Central memory CD4-positive, alpha-beta T cell (primary cell): ENCODE measurements at places on chromosomes 7 and 10.

- DNase-seq = no peak
Observed at GRCh38 chr7:134353411-134353810, 36.7 kb upstream of the SLC35B4 start.

GRCh38 chr10:116548301-116548700, 2.6 kb downstream of the PNLIP start:
- DNase-seq = no peak

DNA sequence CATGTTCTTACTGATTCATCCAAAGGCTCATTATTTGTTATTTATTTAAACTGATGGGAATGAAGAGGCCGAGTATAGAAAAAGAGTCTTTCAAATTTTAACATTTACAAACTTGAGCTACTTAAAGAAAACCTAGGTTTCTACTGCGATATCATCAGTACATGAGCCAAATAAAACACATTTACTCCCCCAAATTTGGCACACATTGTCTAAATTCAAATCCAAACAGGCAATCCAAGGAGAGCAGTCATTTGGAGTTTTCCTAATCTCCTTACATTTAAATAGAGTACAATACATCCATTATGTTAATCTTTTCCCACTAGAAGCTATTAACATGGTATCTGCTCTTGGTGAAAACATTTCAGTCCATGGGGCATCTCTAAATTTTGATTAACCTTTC, 2.2 kb downstream of the NMT2 start:
- no peak for DNase-seq

- no peak for DNase-seq
Observed at GRCh38 chr10:14459665-14460064, 128.9 kb upstream of the FRMD4A start.

DNA sequence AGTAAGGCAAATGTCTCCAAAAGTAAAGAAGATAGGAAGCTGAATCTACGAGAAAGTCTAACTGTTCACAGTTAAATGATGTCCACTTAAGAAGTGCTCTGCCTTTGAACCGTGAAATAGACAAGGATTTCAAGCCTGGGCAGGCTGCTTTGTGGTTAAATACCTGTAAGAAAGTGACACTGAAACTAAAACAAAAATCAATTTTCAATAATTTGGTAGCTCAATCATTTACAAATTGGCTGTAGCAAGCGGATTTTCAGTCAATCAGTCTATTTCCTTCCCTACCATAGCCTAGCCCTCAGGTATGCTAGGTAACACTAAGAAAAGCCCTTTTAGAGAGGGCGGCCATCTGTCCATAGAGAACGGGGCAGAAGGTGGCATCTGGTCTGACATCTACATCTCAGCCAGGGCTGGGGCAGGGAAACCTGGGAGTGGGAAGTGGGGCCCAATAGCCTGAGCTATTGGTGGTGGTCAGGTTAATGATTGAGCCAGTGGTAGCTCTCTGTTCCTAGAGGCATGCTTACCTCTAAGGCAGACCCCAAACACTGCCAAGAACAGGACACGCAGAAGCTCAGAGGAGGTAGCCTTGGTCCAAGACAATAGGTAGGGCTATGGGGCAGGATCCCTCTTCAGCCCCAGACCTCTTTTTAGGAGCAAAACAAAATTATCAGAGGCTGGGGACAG, 223.2 kb downstream of the CCSER2 start:
- DNase-seq = no peak

DNA sequence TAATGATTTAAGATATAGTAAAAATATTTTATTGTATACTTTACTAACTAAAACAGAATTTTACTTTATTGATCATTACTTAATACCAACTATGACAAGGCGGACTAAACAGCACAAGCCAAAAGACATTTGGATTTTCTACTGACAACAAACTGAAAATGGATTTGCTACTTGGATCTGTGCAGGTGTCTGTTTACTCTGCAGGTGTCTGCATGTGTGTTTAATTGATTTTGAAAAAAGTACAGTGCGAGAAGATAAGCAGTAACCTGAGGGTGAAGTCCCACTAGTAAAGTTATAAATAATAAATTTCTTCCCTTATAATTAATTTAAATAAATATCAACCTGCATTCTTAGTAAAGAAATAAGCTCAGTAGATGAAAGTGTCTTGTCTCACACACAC, 696.8 kb upstream of the MBL2 start:
- no peak for DNase-seq

DNA sequence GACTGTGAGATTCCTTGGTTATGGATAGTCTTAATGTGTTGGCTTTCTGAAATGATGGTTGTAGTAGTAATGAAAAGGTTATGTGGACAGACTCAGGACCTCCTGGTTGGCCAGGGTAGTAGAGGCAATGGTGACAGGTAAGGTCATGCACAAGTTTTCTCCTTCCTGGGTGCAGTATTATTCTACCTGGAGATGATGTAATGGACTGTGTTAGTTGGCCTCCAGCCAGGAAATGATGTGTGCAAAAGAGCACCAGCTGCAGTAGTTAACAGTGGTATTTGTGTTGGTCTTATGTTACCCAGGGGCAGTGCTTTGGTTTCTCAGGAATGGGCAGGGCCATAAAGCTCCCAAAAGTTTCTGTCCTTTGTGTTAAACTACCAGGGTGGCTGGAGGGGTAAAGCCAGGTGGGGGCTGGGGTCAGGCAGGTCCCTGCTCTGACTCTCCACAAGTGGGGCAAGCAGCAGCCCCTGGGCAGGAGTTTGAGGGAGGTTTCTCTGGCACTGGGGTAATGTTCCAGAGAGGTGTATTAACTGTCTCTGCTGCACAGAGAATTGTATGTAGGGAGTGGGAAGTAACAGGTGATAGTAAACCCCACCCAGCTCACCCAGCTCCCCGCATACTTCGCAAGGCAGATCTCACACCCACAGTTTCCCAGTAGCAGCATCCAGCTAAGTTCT, 36.3 kb downstream of the GPR22 start:
- no peak for DNase-seq

DNA sequence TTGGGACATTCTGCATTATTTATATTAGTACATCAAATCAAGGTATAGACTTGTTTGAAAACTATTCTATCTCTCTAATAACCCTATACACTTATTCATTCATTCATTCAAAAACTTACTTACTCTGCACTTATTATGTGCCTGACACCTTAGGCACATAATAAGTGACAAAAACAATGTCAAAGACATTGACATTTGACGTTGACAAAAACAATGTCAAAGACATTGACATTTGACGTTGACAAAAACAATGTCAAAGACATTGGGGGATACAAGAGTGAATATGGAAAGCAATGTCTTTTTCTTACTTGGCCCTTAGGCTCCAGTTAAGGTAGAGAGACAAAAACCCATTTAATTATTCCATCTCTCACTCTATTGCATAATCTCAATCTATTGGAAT, 116.0 kb downstream of the CNTNAP2 start:
- no peak for DNase-seq

DNA sequence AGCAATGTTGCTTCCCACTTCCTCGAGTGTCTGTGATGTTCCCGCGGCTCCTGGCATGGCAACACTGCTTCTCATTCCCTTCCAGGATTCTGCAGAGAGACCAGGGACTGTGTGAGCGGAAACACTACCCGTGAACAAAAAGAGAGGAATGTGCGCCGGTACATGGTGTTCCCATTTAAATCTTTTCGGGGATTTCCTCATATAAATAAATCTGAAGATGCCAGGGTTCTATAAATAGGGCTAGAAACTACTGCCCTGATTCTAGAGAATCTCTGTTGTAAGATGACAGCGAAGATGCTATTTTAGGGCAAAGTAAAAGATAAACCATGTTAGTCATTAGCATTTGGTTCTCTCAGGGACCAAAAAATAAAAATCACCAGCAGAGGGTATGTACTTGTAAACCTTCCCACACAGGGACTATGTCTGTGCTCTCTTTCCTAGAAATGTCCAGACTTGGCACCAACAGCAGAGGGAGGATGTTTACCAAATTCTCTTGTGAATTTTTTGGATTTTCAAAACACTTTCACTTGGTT, 92.2 kb upstream of the DDC start:
- DNase-seq = no peak

- DNase-seq = no peak
Observed at GRCh38 chr7:74311305-74311744, 22.1 kb downstream of the CLIP2 start.

GRCh38 chr10:113895018-113895417, 40.6 kb downstream of the NHLRC2 start:
- DNase-seq = no peak

DNA sequence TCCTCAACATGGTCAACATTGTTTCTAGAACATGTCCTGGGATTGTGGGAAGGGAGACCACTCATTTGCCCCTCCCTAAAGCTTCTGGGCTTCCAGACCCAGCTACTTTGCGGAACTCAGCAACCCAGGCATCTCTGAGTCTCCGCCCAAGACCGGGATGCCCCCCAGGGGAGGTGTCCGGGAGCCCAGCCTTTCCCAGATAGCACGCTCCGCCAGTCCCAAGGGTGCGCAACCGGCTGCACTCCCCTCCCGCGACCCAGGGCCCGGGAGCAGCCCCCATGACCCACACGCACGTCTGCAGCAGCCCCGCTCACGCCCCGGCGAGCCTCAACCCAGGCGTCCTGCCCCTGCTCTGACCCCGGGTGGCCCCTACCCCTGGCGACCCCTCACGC, at the start of gene EPO:
TSS of gene EPO (plus strand) at position 190 of the 392 bp plus-strand sequence. CDS start 513 bp downstream, outside the sequence.
- DNase-seq = no peak

DNA sequence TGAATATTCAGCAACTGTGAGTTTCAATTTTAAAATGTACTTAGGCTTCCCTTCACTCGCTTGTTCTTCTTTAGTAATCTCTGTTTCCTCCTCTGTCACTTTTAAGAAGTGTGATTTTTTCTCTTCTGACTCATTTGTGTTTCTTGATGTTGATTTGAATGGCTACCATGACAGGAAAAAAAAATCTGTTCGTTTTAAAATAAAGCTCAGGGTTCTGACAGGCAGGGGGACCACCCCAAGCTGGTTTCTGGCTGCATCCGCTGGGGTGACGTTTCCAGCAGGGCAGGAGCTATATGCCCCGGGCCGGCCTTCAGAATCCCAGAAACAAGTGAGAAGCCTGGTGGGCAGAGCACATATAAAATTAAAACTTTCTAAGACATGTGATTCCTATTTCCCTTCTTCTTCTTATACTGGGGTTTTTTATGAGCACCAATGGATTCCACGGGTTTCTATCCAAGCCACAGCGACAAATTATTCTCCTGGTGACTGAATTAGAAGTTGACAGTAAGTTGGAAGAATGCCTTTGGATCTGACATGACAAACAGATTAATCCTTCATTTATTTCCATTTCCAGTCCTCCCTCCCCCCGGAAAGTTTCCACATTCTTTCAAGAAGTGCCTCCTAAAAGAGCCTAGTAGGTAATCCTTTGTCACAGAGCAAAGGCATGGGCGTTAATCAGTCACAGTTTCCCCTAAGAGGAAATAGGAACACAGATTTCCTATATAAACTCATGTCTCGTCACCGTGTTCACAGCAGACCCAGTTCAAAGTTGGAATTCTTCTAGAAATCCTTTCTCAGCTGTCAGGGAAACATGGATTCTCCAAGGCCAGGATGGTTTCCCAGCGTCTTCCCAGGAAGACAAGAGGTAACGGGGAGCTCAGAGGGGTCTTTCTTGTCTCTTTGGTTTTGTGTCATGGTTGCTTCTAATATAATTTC, 79.9 kb downstream of the PTPRE start:
- no peak for DNase-seq

GRCh38 chr7:70728872-70729552, 402.9 kb upstream of the GALNT17 start:
- no peak for DNase-seq

DNA sequence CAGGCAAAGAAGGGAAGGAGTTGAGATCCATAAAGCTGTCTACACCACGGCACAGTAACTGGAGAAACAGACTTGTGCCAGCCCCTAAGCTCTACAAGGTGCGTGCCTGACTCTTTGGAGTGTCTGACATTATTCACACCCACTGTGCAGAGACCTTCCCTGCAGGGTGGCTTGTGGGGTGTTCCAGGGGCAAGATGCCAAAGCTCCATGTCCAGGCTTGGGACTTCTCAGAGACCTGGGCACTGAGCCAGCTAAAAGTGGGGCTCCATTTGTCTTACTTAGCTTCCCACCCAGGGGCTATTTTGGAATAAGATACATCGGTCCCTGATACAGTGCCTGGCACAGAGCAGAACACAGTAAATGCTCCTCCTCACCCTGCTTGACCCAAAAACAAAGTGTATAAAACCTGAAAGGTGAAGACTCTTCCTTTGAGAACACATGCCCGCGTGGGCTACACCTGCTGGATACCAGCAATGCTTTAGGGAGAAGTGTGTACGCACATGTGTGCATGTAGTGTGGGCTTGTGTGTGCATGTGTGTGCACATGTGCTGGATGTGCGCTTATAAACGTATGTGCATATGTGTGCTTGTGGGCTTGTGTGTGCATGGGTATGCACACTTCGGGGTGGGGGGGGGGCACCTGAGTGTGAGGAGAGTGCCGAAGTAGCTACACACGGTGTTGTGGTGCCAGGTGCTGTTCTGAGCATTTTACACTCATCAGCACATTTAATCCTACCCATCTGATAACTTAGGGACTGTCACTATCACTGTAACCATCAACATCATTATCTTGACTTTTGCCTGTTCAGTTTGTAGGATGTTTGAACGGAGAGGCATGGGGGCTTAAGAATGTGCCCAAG, 143.0 kb downstream of the ARHGAP22 start:
- no peak for DNase-seq

- DNase-seq = no peak
Observed at GRCh38 chr7:26306790-26307189, 15.1 kb downstream of the SNX10 start.

- no peak for DNase-seq
Observed at GRCh38 chr10:13928451-13928850, 341.7 kb downstream of the PRPF18 start.

DNA sequence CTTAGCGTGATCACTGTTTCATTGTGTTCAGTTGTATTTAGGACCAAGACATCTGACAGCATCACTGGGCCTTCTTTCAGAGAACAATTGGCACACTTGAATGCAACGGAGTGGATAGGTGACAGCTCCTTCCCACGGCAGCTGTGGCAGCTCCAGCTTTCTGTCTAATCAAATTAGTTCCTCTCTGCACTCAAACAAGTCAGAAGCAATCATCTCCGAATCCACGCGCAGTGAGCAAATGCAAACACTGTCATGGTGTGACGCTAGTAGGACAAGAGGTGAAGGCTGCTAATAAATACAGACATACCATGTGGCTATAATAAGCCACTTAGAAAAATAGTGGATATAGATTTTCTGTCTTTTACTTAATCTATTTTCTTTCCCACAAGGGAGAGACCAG, 542.4 kb downstream of the ACTR3B start:
- DNase-seq = no peak

- DNase-seq = no peak
Observed at GRCh38 chr10:26840938-26841732, 19.6 kb downstream of the ABI1 start.

DNA sequence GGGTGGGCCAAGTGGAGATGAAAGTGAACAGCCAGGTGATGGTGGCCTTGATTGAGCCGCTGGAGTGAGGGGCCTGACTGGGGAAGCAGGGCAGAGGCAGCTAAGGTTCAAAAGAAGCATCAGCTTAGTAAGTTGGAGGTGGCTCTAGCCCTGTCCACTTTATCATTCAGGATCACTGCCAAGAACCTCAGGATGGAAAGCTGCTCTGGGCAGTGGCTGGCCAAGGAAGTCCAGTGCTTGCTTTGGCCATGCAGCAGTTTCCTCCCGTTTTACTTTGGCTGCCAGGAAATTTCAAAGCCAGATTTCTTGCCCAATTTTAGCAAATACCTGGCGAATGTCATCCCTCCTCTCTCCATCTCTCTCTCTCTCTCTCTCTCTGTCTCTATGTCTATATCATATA, 384.9 kb downstream of the PLXNA4 start:
- no peak for DNase-seq
